ENCODE measurements at places on chromosomes 4 and X. TPM values are rescaled to one million over a fixed set of nuclear protein-coding genes. Genes with fewer than 3 reads are reported as not detected.

Gene SPACA5
- total RNA-seq = not detected

GRCh38 chrX:103488332-103488731, 31.0 kb downstream of the RAB40A start:
- H3K27me3 ChIP-seq = no peaks in the 10 kb centered on the region
- DNase-seq = peak; percentile 6
- no peaks in the 10 kb centered on the region for H3K36me3 ChIP-seq
- no peaks in the 10 kb centered on the region for H3K4me1 ChIP-seq
- H3K27ac ChIP-seq = no peak overlapping the region

DNA sequence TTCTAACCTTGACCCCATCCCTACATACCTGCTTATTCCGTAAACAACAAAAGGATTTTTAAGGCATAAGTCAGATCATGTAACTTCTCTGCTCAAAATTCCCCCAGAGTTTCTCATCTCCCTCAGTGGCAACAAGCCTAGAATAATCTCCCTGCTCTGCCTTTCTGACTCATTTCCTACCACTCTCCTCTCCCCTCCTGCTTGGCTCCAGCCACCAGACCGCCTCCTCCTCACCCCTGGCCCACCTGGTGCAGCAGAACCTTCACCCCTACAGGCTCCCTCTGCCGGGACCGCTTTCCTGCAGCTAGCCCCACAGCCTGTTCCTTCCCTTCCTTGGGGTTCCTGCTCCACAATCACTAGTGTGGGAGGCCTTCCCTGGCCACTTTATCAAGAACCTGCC, 32.1 kb downstream of the TSPAN5 start:
- no peaks in the 10 kb centered on the region for H3K27me3 ChIP-seq
- H3K36me3 ChIP-seq = no peaks in the 10 kb centered on the region
- peak overlapping the region; percentile 87 for H3K27ac ChIP-seq
- peak overlapping the region; percentile 37 for H3K4me3 ChIP-seq
- H3K4me1 ChIP-seq = peaks cover 97% of the 10 kb centered on the region

Gene OTUD6A
- not detected for total RNA-seq

DNA sequence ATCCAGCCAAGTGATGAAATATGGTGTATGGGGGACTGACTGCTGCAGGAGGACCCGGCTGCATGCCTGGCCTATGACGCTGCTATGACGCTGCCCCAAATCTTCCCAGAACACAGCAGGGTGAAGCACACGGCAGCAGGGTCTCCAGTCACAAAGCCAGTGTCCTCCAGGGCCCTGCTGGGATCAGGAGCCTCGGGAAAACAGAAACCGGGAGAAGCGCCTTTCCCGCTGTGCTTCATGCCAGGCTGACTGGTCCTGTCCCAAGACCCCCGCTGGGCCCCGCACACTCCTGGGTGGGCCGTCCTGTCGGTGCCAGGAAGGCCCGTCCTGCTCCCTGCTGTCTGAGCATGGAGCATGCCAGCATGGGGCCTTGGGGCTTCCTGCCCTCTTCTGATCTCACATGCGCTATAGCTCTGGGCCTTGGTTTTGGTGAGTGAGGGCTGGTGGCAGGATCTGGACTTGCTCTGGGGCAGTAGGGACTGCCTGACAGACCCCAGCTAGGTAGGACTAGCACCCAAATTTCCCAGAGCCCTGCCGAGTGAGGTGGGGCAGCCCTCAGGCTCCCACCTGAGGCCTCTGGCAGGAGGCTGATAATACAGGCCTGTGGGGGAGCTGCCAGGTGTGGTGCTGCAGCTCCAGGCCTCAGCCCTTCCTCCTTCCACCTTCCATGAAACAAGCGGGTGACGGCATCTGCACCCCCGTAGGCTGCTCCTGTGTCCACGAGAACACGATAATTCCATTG, 64.0 kb downstream of the ACOX3 start:
- no peak overlapping the region for H3K4me3 ChIP-seq
- no peaks in the 10 kb centered on the region for H3K4me1 ChIP-seq
- no peaks in the 10 kb centered on the region for H3K36me3 ChIP-seq

Gene RAB28
- total RNA-seq = 12.1 TPM

Gene AWAT2
- not detected for total RNA-seq

DNA sequence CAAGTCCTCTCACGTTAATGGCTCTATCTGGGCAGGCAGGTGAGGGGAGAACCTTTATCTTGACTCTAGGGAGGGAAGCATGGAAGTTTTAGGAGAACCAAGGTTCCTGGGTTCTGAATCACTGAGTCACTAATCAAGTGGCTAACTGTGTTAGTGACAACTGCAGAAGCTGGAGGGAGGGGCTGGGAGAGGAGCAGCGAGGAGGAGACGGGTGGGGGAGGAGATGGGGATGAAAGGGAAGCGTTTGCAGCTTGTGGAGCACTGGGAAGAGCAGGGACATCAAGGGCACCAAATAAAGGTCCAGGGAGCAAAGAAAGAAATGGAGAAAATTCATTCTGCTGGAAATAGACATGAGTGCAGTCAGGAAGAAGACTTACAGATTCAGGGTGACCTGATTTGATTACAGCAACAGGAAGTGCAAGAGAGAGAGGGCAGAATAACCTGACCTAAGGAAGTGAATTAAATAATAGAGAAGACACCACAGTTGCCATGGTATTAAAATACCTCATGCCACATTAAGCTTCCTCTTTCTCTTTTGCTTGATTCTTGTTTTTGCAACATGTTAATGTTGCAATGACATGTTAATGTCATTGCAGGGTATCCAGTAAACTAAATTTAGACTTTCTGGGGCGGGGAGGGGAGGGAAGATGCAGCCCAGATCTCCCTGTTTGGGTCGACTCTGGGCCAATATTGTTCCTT, 4.5 kb upstream of the SETD7 start:
- no peak overlapping the region for H3K27ac ChIP-seq
- no peaks in the 10 kb centered on the region for H3K36me3 ChIP-seq
- no peak for DNase-seq
- no peaks in the 10 kb centered on the region for H3K27me3 ChIP-seq

GRCh38 chr4:80913381-80913780, 117.1 kb upstream of the BMP3 start:
- H3K4me3 ChIP-seq = no peak overlapping the region
- H3K27me3 ChIP-seq = peaks cover 24% of the 10 kb centered on the region
- H3K27ac ChIP-seq = no peak overlapping the region
- no peaks in the 10 kb centered on the region for H3K4me1 ChIP-seq
- DNase-seq = no peak

DNA sequence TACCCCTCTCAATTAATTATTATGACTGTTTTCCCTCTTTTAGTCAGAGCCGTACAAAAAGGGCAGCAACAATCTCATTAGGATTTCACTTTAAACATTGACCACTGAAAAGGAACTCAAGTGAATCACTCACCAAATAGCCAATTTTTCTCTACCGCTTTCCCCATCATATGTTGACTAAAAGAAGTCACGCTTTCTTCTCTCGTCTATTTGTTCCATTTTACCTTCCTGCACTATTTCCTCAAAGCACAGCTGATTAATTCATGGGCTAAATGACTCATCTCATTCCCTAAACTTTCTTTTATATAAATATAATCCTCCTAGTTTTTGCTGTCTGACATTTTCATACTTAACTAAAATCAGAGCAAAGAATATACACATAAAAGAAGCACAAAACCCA, 8.2 kb downstream of the MID1 start:
- no peaks in the 10 kb centered on the region for H3K36me3 ChIP-seq
- H3K4me3 ChIP-seq = no peak overlapping the region
- H3K4me1 ChIP-seq = peaks cover 28% of the 10 kb centered on the region
- no peak overlapping the region for H3K27ac ChIP-seq
- no peak for DNase-seq

DNA sequence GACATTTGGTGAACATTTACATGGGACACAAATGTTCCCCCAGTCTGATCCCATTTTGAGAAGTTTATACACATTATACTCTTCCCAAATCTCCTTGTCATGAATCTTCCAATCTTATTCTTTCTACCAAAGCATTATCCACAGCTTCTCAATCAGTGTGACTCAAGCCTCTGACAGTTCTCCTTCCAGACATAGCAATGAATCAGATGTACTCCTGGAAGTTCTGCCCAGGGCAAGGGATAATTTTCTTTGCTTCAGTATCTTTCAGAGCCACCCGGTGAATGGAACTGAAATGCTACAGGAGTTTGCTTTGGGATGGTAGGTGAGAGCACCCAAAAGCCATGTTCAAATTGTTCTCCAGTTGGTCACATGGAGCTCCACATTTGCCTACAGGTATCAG, 145.5 kb downstream of the ANXA5 start:
- H3K4me1 ChIP-seq = no peaks in the 10 kb centered on the region
- H3K4me3 ChIP-seq = no peak overlapping the region
- no peaks in the 10 kb centered on the region for H3K27me3 ChIP-seq
- no peak for DNase-seq

DNA sequence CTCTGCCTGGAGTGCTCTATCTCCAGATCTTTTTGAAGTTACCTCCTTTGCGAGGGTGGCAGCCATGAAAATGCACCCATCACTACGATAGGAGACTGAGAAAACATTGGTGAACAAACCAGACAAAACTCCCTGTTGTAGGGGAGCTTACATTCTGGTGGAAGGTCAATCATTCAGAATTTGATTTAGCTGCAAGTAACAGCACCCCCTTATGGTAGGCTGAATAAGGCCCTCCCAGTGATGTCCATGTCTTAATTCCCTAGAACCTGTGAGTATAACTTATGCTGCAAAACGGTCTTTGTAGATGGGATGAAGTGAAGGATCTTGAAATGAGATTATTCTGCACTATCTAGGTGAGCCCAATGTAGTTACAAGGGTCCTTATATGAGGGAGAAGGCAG, 5.6 kb upstream of the TEC start:
- H3K4me1 ChIP-seq = peaks cover 10% of the 10 kb centered on the region
- no peaks in the 10 kb centered on the region for H3K36me3 ChIP-seq
- DNase-seq = peak; percentile 38
- H3K27me3 ChIP-seq = no peaks in the 10 kb centered on the region
- H3K4me3 ChIP-seq = no peak overlapping the region

- no peak for DNase-seq
- H3K27me3 ChIP-seq = peaks cover 13% of the 10 kb centered on the region
- H3K4me1 ChIP-seq = no peaks in the 10 kb centered on the region
- H3K27ac ChIP-seq = no peak overlapping the region
- no peaks in the 10 kb centered on the region for H3K36me3 ChIP-seq
Measured at GRCh38 chr4:173917255-173917960, 366.1 kb downstream of the FBXO8 start.

DNA sequence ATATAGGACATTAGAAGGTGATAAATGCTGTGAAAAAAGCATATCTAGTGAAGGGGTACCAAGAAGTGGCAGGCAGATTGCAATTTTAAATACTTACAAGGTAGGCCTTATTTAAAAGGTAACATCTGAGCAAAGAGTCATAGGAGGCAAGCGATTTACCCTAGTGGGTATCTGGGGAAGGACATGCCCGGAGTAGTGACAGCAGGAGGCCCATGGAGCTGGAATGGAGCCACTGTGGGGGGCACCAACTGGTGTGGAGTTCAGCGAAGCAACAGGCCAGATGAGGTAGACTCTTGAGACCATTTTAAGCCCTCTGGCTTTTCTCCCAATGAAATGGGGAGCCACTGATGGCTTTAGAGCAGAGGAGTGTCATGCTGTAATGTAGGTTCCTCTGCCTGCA, 37.3 kb downstream of the SEC24D start:
- no peak overlapping the region for H3K4me3 ChIP-seq
- no peak overlapping the region for H3K27ac ChIP-seq
- H3K27me3 ChIP-seq = no peaks in the 10 kb centered on the region
- H3K36me3 ChIP-seq = peaks cover 7% of the 10 kb centered on the region

DNA sequence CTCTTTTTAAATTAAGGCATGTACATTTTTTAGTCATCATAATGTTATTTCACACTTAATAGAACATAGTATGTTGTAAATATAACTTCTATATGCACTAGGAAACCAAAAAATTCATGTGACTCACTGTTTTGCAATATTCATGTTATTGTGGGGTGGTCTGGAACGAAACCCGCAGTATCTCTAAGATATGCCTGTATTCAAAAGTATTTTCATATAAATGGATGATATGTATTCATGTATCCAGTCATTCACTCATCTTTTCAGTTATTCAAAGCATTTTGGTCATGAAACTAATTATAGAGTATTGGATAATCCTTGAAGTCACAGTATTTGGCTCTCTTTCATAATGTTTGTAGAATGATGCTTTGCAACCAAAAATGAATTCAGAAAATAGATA, 168.1 kb downstream of the HS6ST2 start:
- no peaks in the 10 kb centered on the region for H3K27me3 ChIP-seq
- no peaks in the 10 kb centered on the region for H3K4me1 ChIP-seq
- no peak for DNase-seq
- H3K4me3 ChIP-seq = no peak overlapping the region
- no peak overlapping the region for H3K27ac ChIP-seq
- H3K36me3 ChIP-seq = no peaks in the 10 kb centered on the region

DNA sequence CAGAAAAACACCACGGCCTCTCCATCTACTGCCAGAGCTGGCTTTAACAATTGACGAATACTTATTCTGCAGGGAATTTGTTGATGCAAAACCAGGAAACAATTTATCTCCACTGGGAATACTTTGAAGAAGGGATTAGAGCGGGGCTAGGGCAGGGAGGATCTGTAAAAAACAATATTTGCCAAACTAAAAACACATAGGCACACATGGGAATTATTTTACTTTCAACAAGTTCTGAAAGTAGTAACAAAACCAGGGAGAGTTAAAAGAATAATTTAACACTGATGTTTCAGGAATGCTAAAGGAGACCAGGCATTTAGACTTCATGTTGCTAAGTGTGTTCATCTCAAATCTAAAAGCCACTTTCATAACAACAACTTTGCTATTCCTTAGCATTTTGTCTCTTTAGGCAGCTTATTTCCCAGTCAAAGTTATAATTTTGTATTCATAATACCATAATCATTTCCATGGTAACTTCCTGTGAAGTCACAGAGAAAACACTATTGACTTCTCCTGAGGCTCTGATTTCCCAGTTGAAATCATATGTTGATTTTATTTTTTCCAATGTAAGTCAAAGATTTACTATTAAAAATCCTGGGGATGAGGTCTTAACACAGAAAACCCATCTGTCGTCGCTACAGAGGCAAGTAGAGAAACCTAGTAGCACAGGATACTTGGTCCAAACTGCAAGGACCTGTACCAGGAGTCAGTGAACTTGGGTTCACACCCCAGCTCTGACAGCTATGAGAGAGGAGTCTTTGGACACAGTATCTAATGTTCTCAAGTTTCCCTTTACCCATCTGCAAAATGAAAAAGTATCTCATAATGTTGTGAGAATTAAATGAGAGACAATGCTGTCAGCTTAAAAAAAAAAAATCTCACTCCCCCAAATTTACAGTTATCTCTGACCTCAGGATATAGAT, 69.3 kb downstream of the SH3RF1 start:
- no peak for DNase-seq
- H3K27me3 ChIP-seq = no peaks in the 10 kb centered on the region
- no peak overlapping the region for H3K27ac ChIP-seq
- no peak overlapping the region for H3K4me3 ChIP-seq
- peaks cover 27% of the 10 kb centered on the region for H3K4me1 ChIP-seq

DNA sequence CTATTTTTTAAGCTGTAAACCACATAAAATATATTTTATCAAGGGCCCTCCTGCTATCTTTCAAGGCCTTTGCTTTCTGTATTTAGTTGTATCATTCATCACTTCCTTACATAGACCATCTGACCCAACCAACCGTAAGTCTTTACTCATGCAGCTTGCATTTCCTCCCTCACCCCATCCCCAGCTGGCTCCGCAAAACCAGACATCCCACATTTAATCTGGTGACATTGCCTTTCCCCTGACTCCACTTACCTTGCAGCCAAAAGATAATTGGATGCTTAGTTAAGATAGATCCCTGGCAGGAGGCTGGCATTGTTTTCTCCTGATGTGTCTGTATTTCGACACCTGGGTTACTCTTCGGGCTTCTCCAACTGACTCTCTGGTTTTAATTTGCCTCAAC, 183.7 kb upstream of the LDB2 start:
- no peaks in the 10 kb centered on the region for H3K4me1 ChIP-seq
- H3K36me3 ChIP-seq = no peaks in the 10 kb centered on the region
- H3K27ac ChIP-seq = no peak overlapping the region
- DNase-seq = no peak
- no peaks in the 10 kb centered on the region for H3K27me3 ChIP-seq

Gene RHOXF1
- total RNA-seq = 0.52 TPM
